ENCODE measurements at places on chromosomes 4 and X.

DNA sequence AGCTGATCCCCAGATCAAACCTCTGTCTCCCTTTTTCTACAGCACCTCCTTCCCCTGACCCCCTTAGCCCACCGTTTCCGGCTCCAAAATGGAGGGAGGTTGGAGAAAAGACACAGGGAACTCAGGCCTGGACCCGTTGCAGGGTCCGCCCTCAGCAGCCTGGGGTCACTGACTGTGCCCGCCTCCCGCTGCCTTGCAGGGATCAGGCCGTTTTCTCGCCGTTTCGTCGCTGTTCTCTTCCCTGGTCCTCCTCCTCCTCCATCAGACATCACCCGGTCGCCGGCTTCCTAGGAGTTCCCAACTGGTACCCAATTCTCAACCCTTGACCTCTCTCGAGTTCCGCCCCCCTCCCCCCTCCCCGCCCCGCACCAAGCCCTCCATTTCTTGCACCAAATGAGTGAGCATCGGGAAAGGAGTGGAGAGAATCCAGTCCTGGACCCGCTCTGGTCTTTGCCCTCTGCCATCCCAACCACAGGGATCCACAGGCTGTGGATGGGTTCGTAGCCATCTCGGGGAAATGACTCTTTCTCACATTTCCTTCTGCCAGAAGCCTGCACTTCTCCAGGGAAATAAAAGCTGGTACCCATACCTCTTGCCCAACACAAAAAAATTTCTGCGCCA lies 493 bp downstream of the TCEAL5 start:
- no peak for DNase-seq

- no peak for DNase-seq
Observed at GRCh38 chrX:147183161-147183560, 368.6 kb upstream of the CXorf51A start.

- DNase-seq: no peak
Observed at GRCh38 chr4:118338518-118338917, 14.3 kb downstream of the PRSS12 start.

- no peak for DNase-seq
Observed at GRCh38 chr4:166195101-166195500, 322.1 kb downstream of the TLL1 start.

DNA sequence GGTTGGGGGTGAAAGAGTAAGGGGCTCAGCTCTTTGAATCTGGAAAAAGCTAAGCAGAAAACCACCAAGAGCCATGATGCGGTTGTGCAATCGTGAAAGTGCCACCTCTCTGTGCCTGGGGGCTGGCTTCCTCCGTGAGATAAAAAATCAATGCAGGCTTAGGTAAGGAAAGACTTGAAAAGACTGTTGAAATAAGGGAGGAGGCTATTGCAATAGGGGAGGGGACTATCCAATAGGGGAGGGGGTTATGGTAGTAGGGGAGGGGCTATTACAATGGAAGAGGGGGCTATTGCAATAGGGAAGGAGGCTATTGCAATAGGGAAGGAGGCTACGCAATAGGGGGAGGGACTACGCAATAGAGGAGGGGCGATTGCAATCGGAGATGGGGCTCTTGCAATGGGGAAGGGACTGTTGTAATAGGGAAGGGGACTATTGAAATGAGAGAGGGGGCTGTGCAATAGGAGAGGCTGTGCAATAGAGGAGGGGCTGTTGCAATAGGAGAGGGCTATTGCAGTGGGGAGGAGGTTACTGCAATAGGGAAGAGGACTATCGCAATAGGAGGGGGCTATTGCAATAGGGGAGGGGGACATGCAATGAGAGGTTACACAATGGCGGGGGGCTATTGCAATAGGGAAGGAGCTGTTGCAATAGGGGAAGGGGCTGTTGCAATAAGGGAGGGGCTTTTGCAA lies 162.3 kb upstream of the PSAPL1 start:
- DNase-seq: no peak

- DNase-seq: no peak
Observed at GRCh38 chrX:120308558-120308957, 2.7 kb downstream of the TMEM255A start.

GRCh38 chr4:41579043-41579442 lies 41.1 kb downstream of the LIMCH1 start:
- no peak for DNase-seq

- DNase-seq: no peak
Observed at GRCh38 chr4:8451440-8452182, 11.0 kb downstream of the TRMT44 start.
